ENCODE measurements at places on chromosomes 1 and 21.

DNA sequence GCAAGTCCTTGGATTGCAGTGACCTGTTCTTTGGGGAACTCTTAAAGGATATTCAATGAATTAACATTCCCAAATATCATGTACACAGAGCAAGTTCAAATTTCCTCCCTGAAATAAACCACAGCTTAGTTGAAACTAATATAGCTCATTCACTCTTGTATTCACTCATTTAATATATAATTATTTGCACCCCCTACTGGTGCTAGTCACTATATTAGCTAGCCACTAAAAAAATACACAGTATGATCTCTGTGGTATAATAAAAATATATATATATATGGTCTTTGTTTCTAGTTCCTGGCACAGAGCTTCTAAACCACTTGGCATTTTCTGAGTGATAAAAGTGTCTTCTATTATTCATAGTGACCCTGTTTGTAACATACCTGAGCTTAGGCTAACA is 177.3 kb upstream of the LYPLAL1 start:
- no peak for DNase-seq

- DNase-seq = no peak
Observed at GRCh38 chr1:93576746-93577145, 104.9 kb downstream of the BCAR3 start.

DNA sequence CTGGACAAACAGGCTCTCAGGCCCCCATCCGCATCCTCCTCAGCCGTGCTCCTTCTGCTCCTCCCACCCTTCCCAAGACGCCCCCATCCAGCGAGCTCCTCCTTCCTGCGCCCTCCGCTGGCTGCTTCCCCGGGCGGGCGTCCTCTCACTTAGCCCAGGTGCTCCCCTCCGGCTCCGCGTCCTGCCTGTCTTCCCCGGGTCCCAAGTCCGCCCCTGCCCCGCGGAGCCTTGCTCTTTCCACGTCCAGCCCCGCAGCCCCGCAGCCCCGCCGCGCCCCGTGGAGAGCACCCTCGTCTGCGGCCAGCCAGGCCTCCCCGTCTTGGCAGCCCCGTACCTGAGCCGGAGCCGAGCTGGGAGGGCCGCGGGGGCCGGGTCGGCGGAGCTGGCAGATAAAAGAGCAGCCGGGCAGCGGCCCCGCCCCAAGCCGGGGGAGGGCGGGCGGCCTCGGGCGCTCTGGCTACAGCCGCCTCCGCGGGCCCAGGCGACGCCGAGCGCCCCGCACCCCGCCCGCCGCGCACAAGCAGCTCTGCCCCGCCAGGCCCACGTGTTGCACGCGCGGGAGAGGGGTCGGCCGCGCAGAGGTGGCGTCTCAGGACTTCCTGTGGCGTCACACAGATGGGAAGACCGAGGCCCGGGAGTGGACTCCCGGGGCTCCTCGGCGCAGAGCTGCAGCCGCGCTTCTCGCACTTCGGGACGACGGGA is at the start of gene PAQR7:
Gene PAQR7 (minus strand): TSS at position 555 of the 702 bp plus-strand sequence. CDS start 11,869 bp downstream, outside the sequence.
- DNase-seq = peak; percentile 86

DNA sequence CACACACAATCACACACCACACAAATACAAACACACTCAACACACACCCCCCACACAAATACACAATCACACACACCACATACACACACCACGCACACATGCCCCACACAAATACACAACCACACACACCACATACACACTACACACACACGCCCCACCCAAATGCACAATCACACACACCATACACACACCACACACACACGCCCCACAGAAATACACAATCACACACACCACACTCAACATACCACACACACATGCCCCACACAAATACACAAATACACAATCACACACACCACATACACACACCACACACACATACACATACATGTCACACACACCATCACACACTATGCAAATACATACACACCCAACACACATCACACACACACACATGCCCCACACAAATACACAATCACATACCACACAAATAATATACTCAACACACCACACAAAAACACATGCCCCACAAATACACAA is 50.2 kb downstream of the PRDM15 start:
- DNase-seq = no peak

- peak; percentile 77 for DNase-seq
Observed at GRCh38 chr1:229557913-229558414, 543 bp downstream of the ABCB10 start.

DNA sequence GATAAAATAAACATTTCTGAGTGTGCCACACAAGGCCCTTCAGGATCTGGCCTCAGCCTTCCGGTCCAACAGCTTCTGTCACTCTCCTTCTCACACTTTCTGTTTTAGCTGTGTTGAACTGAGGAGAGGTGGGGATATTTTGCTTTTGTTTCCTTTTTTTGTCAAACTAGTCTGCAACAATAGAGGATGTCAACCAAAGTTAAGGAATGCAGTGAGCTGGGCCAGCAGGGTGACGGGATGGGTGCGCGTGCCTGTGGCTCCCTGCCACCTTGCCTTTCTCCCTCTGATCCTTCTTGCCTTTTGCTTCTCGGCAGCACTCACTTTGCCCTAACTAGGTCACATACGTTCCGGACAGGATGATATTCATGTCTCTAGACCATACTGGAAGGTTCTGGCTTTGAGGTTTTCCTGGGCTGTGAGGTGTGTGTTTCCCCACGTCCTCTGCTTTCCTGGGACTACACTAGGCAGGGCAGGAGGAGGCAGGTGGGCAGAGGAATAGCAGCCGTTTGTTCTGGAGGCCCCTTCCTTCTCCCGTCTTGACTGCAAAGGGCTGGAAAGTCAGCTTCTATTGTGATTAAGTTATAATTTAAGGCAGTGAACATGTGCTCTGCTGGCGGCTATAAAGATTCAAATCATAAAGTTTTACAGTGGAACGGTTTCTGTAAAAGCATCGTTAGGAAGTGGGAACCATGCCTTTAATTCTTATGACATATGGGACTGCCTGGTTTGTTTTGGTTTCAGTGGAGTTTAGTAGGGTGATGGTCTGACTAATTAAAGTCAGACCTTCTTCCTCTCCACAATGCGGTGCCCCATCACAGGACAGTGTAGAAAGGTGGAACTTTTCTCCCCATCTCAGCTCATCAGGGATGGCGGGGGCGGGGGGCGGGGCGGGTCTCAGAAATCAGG is 67.8 kb downstream of the RNF220 start:
- no peak for DNase-seq

- DNase-seq = no peak
Observed at GRCh38 chr1:228224198-228225164, 16.6 kb downstream of the OBSCN start.

- DNase-seq = no peak
Observed at GRCh38 chr1:246295968-246296367, 211.1 kb downstream of the SMYD3 start.

DNA sequence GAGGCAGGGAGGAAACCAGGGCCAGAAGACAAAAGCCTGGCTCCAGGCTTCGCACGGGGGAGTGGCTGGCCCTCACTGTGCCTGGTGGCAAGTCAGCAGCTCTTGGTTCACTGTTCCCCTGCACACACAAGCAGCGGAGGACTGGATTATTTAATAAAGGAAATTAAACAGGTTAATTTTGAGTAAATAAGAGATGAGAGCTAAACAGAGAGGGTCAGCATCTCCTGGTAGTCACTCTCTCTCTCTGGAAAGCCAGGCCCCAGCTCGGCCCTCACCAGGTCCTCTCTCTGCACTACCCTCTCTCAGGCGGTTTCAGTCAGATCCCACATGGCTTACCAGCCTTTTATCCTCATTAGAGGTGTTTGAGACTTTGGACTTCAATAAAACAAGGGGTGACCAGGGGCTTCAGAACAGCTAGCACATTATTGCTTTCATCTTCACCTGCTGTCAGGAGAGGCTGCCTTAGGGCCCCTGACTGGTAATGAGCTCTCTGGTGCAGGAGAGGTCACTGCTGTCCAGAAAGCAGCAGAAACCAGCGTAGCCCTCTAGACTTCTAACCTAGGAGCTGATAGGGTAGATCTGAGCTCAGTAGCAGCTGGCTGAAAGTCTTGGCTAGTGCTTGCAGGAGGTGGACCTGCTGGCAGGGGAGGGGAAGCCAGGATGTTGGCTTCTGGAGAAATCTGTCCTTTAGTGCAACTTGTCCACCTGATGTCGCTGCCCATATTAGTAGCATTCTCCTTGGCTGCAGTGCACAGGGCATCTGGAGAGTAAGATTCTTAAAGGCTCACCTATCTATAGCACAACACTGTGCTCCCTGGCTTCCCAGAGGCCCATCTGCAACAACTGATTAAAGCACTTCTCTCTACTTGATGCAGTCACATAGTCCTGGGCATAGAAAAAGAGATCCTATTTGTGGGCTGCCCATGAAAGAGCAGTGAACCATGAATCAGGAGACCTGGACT is 45.9 kb downstream of the SYT6 start:
- peak; percentile 41 for DNase-seq

GRCh38 chr1:1857096-1857703 is 33.7 kb downstream of the GNB1 start:
- DNase-seq = no peak

DNA sequence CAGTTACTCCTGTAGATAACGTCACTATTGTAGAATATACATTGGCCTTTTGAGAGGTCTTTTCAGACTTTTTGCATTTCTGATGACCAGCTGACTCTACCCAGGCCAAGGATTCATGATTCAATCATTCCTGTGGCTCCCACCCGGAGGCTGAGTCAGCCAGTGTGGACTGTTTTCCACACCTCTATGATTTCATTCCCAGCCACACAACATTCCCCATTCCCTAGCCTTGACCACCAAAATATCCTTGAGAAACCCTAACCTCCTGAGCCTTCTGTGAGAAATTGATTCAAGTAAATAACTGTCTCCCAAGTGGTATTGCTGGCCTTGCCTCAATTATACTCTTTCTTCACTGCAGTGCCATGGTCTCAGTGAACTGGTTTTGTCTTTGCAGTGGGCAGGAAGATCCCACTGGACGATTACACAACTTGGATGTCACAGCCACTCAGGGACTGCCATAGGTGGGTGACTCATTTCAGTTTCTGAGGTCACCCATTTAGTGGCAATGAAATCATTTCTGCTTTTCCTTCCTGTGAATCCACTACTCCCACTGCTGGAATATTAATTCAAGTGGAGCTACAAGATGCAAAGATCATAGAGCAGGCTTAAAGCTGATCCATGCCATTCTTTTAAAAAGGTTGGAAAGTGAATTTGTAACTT is 518.6 kb upstream of the ZP4 start:
- DNase-seq = no peak

DNA sequence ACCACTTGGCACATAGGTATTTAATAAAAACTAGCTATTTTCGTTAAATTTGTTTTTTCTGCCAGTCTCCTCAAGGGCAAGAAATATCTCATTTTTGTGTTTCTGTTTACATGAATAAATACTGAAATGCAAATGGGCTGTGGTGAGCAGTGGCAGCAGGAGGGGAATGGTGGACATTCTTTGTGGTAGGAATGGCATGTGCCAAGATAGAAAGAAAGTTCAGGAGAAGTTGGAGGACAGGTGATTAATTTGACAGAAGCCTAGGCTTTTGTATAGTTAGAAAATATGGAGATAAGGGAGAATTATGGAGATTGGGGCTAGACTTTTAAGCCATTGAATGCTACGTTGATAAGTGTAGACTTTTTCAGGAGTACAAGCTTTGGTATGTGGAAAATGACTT is 8.6 kb downstream of the RAP1A start:
- DNase-seq = no peak
